ENCODE measurements at places on chromosomes 13 and 19.

DNA sequence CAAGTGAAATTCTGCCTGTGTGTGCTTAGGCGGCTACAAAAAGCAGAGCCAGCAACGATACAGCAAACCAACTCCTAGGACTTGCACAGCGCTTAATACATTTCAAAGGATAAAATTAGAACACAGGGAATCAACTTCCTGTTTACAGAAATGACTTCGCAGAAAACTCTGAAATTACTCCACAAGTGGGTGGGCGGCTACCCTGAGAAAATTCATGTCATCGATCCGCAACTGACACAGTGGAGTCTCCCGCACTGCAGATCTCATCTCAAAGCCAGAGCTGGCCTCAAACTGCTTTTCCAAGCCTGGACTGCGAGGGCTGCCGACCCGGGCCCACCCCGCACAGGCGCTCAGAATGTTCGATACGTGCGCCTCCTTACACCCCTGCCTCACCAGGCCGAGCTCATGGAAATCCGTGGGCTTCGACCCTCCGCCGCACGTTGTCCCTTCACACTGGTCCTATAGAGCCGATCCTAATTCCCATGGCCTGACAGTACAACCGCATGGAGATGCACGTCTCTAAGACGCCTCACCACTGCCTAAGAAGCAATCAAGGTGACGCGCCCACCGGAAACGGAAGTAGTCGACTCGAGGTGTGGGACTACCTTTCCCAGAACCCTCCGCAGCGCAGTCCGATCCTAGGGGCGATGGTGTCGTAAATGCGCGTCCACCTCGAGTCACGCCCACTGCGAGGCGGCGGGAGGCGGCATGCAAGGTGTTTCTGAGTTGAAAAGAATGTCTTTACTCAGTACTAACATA, at the start of gene ZNF229:
Gene ZNF229, minus strand, starts transcription at position 557 of the 759 bp plus-strand sequence. CDS start 5,625 bp downstream, outside the sequence.
- DNase-seq: peak; percentile 62

DNA sequence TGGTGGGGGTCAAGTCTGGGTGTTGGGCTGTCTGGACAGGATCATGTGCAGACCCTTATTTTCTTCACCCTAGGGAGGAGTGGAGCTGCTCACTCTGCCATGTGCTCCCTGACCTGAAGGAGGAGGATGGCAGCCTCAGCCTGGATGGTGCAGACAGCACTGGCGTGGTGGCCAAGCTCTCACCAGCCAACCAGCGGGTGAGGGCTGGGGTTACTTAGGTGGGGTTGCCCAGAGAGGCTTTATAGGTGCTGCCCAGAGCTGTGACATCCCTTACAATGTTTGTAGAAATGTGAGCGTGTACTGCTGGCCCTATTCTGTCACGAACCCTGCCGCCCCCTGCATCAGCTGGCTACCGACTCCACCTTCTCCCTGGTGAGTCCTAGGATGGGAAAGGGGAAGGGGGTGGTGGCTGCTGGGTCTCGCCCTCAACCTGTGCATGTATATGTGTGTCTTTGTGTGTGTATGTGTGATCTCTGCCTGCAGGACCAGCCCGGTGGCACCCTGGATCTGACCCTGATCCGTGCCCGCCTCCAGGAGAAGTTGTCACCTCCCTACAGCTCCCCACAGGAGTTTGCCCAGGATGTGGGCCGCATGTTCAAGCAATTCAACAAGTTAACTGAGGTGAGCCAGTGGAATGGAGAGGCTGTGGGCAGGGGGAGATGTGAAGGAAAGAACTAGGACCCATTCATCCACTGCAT, 5.1 kb downstream of the CHMP2A start:
- no peak for DNase-seq

GRCh38 chr13:83453723-83454122, 428.6 kb downstream of the SLITRK1 start:
- no peak for DNase-seq

GRCh38 chr19:11464333-11465265, 16.2 kb downstream of the ELAVL3 start:
- DNase-seq: no peak

GRCh38 chr13:100512422-100512821, 76.2 kb downstream of the GGACT start:
- DNase-seq: no peak

DNA sequence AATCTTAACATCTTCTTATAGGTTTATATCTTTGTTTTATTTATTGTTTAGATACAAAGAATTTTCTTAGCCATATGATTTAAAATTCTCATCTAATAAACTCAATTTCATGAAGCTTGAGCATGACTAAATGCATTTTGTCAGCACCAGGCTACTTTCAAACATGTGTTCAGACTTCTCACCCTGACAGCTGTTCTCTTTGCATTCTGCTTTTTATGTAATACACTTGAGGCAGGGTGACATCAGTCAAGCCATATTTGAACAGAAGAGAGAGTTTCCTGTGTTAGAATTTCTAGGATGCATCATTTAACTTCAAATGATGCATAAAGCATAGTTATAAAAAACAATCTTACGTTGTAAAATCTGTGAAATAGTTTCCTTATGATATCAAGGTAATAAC, 1295.1 kb upstream of the PCDH20 start:
- DNase-seq: no peak

- peak; percentile 42 for DNase-seq
These were observed 14.0 kb downstream of the SCGB2B2 start for GRCh38 chr19:34662919-34663318.

DNA sequence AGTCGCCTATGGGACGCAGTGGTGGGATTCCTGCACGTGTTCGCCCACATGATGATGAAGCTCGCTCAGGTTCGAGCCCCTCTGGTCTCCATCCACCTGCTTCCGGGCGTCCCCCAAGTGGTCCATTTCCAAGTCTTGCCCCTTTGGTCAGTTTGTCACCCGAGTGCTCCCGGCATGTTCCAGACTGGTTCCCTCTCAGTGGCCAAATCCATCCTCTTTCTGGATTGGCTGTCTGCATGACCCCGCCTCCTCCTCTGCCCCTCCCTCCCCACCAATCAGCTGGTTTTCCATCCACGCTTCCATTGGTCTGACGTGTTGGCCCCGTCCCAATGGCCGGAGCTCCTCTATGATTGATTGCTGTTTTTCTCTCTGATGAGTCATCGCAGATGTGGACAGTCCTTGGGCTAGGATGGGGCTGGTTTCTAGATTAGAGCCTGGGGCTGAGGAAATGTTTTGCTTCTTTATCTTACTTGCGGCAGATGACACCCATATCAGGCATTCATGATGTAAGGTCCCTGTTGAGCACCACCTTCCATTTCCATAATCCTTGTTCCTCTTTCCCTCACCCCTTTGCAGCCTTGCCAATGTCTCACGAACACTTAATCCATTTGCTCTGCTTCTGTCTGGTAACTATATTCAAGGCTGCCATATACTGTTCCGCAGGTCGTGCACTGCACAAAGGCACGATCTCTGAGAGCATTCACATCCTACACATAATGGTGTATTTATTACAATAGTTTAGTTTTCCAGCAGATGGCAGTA, 73.8 kb downstream of the MAP4K1 start:
- DNase-seq: peak; percentile 94

- no peak for DNase-seq
These were observed 46.2 kb upstream of the SGCG start for GRCh38 chr13:23134542-23134941.

GRCh38 chr19:3034656-3035541, 5.8 kb upstream of the TLE2 start:
- DNase-seq: peak; percentile 30

- DNase-seq: no peak
These were observed 34.2 kb downstream of the GNG7 start for GRCh38 chr19:2668175-2668763.

GRCh38 chr19:45130888-45131615, 29.7 kb downstream of the NKPD1 start:
- DNase-seq: no peak

- no peak for DNase-seq
These were observed 3.9 kb upstream of the FPR1 start for GRCh38 chr19:51755571-51755970.

DNA sequence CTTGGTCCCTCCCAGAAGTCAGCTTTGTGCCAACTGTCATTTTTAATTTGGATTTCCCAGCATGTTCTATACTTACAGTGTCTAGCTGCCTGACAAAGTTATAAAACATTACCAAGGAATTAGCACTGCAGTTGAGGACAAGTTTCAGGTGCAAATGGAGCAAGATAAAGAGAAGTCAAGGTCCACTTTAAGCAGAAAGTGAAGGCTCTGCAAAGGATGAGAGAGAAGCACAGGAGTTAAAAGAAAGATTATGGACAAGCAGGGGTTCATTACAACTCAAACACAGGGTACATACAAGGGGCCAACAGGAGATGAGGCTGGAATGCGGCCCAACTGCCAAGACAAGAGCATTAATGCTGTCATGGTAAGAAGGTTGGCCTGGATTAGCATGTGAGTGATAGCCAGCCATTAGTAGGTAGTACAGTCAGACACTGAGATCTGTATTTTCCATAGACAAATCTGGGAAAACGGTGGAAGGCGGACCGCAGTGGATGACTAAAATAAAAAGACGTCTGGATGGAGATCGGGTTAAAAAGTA, 17.6 kb downstream of the UBL3 start:
- DNase-seq: no peak

GRCh38 chr19:31390711-31391110, 41.5 kb upstream of the TSHZ3 start:
- no peak for DNase-seq

DNA sequence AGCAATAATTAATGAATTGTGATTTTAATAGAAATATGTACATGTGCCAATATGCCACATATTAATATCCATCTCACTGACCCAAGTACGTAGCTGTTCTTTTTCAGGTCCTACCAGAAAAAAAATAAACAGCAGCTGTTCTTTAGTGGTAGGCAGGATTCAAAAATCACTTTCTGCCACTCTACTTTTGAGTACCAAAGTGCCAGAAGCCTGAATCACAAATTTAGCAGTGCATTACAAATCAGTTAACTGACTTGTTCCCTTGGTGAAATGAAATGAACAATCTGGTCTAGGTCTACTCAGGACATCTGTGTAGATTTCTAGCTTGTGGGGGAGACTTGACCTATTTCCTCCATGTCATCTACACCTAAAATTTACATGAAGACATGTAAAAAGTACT, 775.5 kb upstream of the GPC6 start:
- no peak for DNase-seq

DNA sequence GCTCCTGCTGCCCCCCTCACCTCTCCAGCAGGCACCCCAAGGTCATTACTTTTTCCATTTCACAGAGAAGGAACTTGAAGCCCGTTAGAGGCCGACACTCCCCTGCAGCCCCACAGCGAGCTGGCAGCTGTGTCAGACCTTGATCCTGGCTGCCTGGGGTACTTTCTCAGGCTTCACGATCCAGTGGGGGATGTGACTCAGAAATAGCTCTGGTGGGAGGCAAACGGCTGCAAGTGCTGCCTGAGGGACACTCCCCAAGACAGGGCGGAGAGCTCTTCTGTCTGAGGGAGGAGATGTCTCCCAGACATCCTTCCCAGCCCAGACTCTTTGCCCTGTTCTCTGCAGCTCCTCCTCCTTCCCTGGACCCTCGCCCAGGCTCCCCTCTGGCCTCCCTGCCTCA, 4.8 kb downstream of the TSKS start:
- DNase-seq: no peak

GRCh38 chr13:35789335-35790165, 313.1 kb upstream of the MAB21L1 start:
- peak; percentile 72 for DNase-seq

GRCh38 chr13:99777873-99778272, 193.7 kb downstream of the ZIC5 start:
- DNase-seq: no peak

GRCh38 chr13:80473695-80474094, 132.8 kb upstream of the SPRY2 start:
- no peak for DNase-seq

DNA sequence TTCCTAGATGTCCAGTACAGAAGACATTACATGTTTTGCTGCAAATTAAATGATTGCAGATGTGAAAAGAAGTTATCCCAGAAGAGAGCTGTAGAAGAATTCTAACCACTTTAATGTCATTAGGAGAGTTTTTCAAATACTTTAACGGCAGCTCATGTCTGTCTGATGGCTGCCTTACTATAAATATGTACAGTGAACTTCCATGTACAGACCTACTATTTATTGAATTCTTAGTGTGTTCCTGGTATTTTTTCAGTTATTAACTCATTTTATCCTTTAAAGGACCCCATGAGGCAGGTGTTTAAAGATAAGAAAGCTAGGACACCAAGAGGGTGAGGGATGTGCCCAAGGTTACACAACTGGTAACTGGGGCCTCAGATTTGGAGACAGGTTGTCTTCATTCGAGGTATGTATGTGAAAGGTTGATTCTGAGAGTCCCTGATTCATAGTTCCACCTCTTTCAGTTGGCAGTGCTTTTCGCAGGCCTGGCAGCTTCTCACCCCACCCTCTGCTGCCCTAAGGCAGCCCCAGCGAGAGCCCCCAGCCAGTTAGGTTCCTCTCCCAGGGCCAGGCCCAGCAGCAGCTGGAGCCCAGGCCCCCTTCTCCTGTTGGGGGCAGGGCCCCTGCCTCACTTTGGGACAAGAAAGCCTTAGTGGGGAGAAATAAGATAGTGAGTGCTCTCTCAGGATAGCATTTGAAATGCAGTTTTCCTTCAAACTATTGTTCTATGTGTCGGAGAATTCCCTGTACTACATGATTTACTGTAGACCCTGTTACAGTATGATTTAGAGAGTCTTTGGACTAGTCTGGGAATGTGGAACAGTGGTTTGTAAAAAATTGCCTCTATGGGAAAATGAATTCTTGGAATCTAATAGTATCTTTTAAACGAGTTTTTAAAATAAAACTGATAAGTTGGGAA, 67.7 kb upstream of the TEX29 start:
- DNase-seq: no peak

- DNase-seq: no peak
These were observed at the start of gene EMP3 for GRCh38 chr19:48325265-48325910. Gene EMP3, plus strand, starts transcription at chr19:48325552. Its CDS starts 1,293 bp downstream, at chr19:48326845.

GRCh38 chr19:1663852-1664251, 11.4 kb upstream of the TCF3 start:
- no peak for DNase-seq

DNA sequence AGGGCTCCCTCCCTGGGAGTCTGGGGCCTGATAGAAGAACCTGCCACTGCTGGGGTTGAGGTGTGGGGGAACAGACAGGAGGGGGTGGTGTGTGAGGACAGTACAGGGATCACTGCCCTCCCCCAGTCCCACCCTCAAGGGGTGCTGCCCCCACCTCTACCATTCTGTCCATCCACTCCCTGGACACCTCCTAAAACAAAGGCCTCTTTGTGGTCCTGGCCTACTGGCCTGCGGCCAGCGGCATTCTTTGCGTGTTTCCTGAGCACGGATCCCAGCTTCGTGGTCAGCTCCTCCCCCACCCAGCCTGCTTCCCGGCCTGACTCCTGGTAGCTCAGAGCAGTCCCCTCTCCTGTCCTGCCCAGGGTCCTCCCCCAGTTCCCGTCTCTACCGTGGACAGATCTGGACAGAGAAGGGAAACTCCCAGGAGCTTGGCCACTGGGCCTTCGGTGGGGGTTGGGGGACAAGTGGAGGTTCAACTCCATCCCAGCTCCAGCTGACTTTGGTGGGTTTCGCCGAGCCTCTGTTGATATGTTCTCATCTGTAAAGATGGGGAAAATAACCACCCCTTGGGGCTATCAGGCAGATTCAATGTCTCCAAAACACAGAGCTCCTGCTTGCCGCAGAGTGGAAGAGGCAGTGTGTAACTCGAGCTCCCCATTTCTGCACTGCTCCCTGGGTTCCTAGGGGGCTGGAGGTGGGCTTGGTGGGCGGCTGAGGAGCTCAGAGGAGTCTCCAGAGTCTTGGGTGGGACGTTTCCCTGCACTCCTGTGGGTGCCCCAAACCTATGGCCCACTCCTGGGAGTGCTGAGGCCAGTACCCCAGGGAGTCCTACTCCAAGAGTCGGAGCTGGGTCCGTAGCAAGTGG, 48.7 kb downstream of the LYL1 start:
- peak; percentile 84 for DNase-seq

Measured in pons (tissue), 1 donor.